Heart left ventricle (tissue), 16 donors: ENCODE measurements at places on chromosomes 7 and 10.

DNA sequence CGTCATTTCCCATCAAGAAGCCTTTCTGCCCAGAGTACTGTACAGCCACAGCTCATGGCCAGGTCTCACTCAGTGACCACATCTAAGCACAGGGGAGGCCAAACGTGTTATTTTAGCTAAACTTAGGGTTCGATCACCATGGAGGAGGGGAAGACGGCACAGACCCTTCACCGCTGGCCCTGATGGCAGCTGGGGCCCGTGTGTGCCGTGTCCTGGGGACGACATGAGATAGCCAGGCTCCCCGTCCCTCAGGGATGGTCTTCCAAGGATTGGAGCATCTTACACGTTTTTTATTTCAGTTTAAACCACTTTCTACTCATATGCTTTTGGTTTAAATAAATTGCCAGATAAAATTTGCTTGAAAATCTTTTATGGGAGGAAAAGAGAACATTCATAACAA lies 512.9 kb downstream of the DNAJB6 start:
- no peak for DNase-seq

DNA sequence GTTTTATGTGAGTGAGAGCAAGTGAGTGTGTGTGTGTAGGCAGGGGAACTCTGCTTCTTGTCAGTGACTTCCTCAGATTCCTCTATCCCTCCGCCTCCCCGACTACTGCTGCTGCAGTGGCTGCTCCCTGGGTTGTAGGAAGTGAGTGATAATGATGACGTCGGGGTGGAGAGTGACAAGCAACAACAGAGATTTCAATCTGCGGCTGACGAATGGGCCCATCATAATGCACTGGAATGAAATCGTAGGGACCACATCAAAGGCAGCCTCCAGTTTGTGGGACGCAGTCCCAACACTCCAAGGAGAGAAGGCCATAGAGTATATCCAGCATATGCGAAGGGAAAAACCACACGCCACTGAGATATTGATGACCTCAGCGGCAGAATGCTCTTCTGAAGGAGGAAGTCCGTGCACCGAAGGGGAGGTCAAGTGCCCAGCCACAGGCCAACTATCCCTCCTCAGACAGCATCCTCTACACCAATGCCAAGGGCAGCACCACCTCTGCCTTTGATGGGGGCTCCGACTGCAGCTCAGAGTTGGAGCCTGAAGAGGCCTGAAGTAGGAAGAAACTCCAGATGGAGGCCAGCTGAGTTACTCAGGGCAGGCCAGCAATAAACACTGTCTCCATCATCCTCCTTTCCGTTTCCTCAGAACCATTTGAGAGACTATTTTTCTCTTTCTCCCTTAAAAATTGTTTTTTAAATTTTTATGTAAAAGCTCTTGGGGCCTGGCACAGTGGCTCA lies 11.3 kb upstream of the STMP1 start:
- no peak for DNase-seq

GRCh38 chr7:154577141-154577873 lies 425.6 kb downstream of the PAXIP1 start:
- DNase-seq = no peak

DNA sequence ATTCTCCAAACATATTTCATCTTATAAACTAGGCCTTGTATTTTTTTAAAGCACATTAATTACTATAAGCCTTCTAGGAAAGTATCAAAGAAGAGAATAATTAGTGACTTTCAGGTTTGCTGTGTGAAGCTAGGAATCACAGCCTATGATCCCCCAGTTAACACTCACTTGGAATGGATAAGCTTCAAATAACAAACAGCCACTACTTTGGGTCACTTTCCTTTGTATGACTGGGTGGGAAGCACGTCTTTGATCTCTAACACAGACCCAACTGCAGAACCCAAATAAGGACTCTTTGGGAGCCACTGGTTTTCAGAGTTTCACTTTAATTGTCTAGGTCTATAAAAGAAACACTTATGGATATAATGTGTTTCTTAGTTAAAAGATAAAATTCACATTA lies 769.3 kb downstream of the MAGI2 start:
- no peak for DNase-seq

DNA sequence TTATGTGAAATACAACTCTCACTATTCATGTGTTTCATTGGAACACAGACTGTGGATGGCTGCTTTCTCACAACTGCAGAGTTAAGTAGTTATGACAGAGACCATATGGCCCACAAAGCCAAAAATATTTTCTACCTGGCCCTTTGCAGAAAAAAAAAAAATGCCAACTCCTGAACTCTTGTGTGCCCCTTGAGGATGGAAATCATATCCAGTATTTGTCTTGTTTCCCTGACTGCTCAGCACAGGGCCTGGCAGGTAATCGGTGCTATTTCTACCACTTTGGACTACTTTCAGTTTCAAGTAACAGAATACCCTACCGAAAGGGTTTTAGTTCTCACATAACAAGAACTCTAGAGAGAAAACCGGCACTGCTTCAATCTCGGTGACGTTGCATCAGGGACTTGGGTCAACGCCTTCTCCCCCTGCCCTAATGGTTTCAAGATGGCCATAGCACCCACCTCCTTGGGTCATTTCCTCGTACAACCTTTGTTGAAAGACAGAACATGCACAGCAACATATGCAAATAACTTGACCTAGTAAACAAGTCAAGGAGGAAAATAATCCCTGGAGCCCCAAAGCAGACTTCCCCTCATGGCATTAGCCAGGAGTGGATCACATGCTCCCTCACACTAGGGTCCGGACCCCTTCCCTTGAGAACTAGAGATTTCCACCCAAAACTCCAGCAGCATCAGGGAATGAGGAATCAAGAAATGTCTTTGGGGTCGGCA lies 11.8 kb upstream of the GPNMB start:
- DNase-seq = no peak

DNA sequence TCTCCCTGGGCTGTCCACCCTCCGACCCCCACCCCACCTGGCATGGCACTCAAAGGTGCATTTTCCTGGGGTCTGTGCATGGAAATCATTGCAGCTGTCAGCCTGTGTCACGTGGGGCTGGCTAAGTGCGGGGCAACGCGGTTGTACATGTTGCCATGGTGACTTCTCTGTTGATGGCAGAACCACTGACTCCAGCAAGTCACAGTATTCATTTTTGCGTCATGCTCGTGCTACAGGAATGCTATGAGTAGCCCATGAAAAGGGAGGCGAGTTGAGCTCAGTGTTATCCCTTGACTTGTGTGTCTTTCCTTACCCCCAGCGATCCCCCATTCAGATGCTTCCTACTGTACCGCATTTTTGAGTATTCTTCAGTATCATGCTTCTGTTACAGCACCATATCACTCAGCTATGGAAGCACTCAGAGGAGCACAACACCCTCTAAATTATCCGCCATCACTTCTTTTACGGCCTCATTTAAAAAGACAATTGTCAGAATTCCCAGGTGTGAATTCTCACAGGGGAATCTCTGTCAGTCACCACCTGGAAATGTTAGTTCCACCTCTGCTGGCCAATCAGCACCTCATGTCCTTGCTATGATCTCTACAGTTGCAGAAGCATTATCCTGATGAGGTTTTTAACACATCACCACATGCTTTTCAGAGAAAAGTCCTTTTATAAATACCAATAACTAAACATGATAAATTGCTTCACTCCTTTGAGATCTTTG lies 194.4 kb upstream of the C7orf33 start:
- no peak for DNase-seq

DNA sequence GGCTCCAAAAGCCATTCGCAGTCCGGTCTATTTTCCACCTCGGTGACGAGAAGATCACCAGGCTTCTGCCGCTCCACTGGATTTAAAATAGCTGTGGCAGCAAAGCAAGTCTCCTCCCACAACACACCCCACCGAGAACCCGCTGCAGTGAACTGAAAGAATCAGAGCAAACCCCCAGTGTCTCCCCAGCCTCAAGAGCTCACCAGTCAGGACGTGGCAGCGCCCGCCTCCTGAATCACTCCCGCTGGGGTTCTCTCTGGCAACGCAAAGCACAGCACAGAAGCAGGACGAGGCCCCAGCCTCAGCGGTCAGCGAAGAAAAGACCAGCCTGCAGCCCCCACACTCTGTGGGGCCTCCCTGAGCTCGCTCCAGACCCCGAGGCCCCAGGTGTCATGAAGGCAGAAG lies 126.1 kb upstream of the PPP2R2D start:
- no peak for DNase-seq

DNA sequence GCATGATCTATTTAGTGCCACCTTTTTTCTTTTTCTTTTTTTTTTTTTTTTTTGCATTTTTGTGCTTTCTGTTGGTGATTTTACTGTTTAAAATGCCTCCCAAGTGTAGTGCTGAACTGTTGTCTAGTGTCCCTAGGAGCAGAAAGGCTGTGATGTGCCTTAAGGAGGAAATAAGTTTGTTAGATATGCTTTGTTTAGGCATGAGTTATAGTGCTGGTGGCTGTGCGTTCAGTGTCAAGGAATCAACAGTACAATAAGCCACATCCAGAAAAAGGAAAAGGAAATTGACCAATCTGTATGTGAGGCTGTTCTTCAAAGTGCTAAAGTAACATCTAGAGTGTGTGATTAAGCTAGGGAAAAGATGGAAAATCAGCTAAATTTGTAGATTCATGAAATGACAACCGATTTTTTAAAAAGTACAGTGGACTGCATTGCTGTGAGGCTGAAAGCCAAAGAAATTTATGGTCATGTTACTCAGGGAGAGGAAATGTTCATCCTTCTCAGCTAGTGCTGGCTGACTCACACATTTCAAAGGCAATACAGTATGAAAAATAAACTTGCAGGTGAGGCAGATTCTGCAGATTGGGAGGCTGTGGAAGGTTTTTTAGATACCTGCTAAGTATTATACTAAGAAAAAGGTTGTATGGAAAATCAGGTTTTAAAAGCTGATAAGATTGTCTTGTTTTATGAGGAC lies 122.7 kb upstream of the ADCY1 start:
- no peak for DNase-seq

- DNase-seq = no peak
Observed at GRCh38 chr7:51346126-51346525, 29.5 kb upstream of the COBL start.
